ENCODE measurements at places on chromosomes 1 and 21.
A peak's percentile ranks its signal among the peaks of the same experiment; 100 is the strongest.

DNA sequence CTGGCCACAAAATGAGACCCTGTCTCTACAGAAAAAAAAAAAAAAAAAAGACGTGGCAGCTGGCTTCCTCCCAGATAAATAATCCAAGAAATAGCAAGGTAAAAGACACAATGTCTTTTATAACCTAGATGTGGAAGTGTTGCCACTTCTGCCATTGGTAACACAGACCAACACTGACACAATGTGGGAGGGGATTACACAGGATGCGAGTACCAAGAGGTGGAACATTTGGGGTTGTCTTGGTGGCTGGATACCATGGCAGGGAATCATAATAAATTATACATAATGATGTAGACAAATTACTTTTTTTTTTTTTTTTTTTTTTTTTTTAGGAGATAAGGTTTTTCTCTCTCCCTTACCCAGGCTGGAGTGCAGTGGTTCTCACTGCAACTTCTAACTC, 6.0 kb upstream of the NEXN start:
- DNase-seq: no peak

DNA sequence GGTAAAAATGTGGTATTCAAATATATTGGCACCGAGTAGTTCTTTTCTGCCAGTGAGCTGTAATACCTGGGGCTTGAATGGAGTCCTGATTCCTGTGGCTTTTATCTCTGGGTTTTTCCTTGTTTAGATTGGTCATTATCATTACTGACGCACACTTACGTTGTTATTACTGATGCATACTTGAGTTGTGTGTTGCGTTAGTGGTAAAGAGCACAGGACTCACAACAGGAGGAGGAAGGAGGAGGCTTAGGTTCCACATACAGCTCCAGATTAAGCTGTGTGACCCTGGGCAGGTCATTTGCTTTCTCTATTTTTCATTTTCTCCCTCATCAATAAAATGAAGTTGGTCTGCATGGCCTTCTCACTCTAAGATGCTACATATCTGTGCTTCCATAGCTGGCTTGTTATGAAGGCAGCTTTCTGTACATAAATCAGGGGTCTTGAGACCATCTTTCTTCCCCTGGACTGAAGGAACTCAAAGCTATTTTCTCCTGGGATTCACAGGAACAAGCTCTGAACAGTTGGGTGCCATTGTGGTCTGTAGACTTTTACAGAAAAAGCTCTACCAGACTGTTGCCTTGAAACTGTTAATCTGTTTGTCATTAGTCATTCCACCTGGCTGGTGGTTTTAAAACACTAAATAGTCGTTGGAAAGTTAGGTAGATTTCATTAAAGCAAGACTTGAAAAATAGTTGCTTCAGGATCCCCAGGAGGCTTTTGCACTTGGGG, 5.6 kb downstream of the ARID1A start:
- DNase-seq: no peak

DNA sequence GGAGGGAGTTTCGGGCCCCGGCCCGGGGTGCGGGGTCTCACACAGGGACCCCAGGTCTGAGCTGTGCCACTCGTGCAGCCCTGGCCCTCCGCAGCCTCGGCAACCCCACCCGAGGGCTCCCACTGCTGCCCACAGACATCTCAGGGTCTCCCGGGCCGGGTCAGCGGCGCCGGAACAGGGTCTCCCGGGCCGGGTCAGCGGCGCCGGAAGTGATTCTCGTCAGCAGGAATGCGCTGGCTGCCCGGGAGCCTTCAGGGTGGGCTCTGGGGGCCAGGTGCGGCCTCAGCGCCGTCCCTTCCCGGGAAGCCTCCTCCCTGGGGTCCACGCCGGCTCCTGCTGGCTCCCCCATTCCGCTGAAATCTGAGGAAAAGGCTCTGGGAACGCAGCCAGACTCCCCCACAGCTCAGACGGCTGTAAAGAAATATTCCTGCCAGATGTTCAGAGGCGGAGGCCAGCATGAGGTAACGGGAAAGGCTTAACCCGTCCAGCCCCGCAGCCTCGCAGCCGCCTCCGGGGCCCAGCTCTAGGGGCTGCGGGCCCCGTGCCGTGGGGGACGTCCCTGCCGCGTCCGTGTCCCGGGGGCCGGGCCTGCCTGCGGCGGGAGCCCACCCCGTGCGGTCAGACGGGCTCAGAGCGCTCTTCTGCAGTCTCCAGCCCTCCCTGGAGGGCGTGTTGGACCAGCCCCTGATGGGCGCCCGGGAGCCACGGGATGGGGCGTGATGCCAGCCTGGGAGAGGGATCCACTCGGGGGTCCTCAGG, 8.7 kb upstream of the COL6A1 start:
- no peak for DNase-seq

DNA sequence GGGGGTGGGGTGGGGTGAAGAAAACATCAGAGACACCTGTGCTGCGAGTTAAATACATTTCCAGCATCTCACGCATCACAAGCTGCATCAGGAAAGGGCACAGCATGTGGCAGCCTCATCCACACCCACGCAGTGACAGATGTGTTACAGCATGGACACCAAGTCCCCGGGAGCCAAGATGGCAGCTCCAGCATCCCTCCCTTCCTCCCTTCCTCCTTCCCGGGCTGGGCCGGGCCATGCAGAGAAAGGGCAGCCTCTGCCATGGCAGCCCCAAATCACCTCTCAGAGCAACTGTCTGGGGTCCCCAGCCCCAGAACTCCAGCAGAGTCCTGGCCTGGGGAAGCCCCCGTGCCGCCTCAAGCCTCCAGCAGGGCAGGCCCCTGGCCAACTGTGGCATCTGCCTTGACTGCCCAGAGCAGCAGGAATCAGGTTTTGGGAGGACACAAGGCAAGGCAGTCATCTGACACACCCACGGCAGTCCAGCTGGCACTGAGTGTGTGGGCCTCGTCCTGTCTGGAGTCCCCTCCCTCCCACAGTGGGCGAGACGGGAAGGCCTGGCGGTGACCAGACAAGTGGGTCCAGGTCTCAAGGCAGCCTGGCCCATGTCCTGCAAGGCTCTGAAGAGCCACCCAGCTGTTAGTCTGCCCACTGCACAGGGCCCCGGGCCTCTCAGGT, 6.2 kb downstream of the SMIM1 start:
- DNase-seq: no peak

GRCh38 chr1:101484689-101485338, 248.0 kb downstream of the S1PR1 start:
- DNase-seq: no peak

- DNase-seq: no peak
Observed at GRCh38 chr1:55244476-55245099, 29.4 kb upstream of the USP24 start.

GRCh38 chr1:206050655-206051235, 2.2 kb upstream of the RHEX start:
- no peak for DNase-seq

GRCh38 chr21:31203431-31204054, 140.5 kb downstream of the TIAM1 start:
- no peak for DNase-seq

DNA sequence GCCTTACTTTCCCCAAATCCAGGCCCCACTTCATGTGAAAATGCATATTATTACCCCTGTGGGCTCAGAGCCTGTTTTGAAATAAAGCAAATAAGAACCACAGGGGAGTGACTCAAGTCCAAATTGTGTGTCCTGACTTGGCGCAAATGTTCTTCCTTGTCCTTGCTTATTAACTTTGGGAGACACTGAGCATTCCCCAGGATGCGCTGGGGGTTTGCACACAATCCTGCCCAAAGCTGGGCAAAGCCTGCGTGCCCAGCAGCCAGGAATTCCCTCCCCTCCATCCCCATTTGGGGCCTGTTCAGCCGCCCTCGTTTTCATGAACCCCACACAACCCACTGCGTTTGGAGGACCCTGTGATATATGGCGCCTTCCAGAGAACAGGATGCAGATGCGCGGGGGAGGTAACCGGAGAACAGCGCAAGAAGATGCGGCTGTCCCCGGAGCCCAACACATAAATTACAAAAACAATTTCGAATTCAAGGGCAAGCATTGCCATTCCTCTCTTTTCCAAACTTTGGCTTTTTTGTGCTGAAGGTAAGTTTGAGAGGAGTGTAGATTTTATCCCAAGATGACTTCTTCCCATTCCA, 42.4 kb upstream of the CLDN14 start:
- DNase-seq: no peak

DNA sequence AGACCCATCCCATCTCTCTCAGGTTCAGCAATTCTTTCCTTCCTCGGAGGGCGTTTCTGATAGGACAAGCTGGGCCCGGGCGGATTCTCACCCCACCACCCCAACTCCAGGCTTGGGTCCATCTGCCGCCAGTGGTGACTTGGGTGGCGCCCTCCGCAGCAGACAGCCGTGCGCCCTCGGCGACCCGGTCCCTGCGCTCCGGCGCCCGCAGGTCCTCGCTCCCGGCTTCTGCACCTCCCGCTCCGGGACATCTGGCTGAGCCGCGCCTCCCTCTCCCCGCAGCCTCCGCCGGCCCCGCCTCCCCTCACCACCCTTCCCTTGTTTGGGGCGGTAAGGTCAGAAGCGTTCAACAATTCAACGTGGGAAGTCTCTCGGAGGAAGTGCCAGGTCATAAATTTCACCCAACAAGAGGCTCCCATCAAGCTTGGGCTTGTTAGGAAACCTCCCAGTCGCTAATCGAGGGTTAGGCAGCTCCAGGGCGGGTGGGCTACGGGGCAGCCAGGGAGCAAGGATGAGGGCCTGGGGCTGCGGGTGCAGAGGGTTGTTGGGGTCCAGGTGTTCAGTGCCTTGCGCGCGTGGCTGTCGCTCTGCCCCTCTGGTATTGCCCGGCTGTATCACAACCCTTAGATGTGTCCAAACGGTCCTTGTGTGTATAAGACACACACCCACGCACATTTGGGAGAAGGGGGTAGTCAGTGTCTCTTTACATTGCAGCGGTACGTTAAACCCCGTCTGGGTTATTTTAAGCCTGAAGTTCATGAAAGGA, 39.8 kb downstream of the OLIG1 start:
- DNase-seq: no peak

- DNase-seq: no peak
Observed at GRCh38 chr1:187413405-187414169, 584.8 kb downstream of the PLA2G4A start.

GRCh38 chr1:241883159-241883558, 35.2 kb downstream of the EXO1 start:
- DNase-seq: no peak

- DNase-seq: no peak
Observed at GRCh38 chr1:208254376-208254775, 10.2 kb upstream of the PLXNA2 start.

DNA sequence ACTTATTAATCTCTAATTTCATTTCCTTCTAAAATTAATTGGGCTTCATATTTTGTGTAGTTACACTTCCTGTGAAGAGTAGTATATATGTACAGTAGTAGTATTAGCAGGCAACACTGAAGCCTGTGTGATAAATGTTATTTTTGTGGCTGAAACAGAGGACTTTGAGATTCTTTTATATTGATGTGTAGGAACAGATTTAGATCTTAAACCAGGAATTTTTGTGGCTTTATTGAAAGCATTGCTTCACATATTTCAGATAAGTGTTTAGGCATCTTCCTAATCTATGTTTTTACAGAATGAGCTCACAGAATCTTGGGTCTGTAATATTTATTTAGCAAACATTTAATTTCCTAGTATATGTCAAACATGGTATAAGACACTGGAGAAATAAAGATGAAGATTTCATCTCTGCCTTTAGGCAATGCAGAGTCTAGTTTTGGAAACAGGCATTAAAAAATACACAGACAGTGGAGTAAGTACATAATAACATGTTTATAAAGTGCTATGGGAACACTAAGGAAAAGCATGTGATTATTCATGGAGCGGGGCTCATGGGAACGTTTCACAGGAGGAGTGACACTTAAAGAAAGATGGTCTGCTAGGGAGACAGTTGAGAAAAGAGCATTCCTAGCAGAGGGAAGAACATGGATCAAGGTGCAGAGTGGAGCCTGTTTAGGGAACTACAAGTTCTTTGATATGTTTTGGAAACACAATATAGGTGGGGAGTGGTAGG, 52.7 kb downstream of the MIGA1 start:
- no peak for DNase-seq

DNA sequence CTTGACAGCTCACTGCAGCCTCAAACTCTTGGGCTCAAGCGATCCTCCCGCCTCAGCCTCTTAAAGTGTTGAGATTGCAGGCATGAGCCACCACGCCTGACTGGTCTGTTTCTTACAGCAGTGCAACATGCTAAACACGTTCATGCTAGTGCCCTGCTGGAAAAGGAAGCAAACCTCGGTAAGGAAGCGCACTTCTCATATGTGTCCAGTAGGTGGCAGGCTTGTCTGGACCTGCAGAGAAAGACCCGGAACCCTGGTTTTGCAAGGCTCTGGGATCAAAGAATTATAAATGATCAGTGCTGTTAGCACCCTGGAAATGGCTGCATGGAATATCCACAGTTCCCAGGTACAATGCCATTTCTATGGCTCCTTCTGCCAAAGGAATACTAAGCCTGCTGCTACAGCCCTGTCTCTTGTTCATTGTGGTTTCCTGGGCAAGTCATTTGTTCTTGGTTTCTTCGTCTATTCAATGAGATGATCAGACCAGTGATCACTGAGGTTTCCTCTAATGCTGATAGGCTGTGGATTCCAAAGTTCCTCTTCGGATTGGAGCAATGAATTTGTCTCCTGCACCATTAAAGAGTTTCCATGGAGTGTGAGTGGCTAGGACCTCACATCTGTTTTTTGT, 15.9 kb downstream of the RNU5D-1 start:
- peak; percentile 57 for DNase-seq

DNA sequence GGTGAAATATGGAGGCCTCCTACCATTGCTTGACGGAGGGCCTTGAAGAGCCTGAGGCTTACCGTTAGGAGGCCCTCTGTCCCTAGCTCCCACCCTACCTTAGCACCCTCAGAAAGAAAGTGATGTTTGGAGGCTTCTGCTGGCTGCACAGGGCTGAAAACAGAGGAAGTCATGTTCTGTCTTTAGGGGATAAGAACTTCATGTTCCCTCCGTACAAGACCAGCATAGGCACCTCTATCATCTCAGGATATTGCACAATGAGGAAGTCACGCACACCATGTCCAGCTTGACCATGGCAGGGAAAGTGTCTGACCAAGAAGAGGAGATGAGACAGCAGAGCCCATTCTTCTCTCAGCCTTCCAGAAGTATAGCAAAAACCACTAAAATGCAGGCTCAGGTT, 13.8 kb downstream of the ADORA3 start:
- no peak for DNase-seq

- DNase-seq: no peak
Observed at GRCh38 chr1:179857009-179857408, 20.6 kb downstream of the TOR1AIP2 start.

Data from stimulated activated effector memory CD8-positive, alpha-beta T cell treated with anti-CD3 and anti-CD28 coated beads, Interleukin-12 subunit alpha, Interleukin-12 subunit beta, amount 100 ng/mL, for 72 hours (primary cell).